T-helper 9 cell (primary cell): ENCODE measurements at places on chromosomes 3 and 15.
A peak's percentile ranks its signal among the peaks of the same experiment; 100 is the strongest.

GRCh38 chr3:188834349-188834748 lies 337.4 kb upstream of the TPRG1 start:
- DNase-seq: no peak

DNA sequence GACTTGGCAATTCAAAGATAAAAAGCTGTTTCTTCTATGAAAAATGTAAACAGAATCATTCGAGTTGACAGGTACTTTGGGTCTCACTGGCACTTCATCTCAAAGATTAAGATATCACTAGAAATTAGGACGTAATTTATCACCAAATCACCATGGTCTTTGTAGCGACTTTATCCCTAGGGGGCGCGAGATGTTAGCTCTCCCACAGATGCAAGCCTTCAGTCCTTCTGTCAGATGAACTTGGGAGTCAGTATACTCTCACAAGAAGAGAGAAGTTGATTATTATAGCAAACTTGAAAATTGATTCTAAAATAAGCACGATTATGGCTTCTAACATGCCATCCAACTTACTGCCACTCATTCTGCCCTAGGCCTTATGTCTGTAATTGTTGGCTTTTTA lies 150.3 kb downstream of the ALCAM start:
- DNase-seq: no peak

- no peak for DNase-seq
These were observed 168.2 kb downstream of the ECT2 start for GRCh38 chr3:172918568-172919296.

GRCh38 chr3:83003917-83004316 lies 1242.5 kb upstream of the GBE1 start:
- no peak for DNase-seq

- DNase-seq: no peak
These were observed 19.6 kb downstream of the LRRFIP2 start for GRCh38 chr3:37154668-37155314.

DNA sequence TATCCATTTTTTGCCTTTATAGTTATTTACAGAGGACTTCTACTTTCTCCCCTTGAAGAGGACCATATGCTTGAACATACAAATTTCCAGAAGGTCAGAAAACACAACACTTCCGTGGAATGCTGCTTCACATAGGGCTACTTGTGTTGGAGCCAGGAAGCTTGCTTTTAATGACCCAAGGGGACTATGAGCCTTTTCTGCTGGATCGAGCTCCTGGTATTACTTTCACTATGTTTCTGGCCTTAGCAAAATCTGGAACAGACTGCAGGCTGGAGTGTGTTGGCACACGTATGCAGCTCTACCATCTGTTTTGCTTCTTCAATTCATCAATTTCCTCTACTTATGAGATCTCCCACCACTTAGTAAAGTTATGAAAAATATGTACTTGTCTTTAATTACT lies 69.3 kb upstream of the CBLB start:
- no peak for DNase-seq

- no peak for DNase-seq
These were observed at the start of gene STAC for GRCh38 chr3:36380221-36381031. Gene STAC, plus strand, starts transcription at chr3:36380504. Its CDS starts 140 bp downstream, at chr3:36380644.

GRCh38 chr15:49692514-49693090 lies 71.8 kb downstream of the DTWD1 start:
- DNase-seq: no peak

DNA sequence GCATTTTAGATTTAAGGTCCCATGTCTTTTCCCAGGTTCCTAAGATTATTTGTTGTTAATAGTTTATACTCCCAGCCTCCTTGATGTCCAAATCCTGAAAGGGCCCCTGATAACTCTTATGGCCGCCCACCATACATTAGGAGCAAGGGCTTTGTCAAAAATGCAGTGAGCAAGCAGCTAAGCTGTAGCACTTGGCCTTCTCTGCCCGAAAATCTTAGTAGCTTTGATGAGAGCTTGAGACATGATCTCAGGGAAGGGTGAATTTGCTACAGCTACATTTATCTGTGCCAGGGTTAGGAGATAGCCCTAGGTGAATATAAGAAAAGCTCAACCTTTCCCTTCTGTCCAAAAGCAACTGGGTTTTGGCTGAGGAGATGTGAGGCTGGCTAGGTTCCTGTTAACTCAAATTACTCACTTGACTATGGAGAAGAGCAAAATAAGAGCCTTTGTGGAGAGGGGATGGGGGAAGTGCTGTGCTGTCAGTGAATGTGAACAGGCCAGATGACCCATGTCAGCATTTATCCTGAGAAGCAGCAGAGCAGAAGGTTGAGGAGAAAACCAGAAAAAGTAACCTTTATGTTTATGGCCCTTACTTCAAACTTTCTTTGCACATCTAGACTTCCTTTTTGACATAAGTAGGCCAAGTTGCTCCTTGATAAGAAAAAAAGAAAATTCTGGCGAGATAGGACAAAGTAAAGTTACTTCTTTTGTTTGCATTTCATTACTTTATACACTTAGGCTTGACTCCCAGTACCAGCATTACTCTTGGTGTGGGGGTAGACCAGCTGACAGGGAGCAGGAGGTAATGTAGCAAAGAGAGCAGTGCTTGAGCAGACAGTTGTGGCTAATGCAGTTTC lies 21.1 kb downstream of the MAPK6 start:
- DNase-seq: no peak

GRCh38 chr3:120263792-120264191 lies 21.2 kb downstream of the GPR156 start:
- DNase-seq: no peak

DNA sequence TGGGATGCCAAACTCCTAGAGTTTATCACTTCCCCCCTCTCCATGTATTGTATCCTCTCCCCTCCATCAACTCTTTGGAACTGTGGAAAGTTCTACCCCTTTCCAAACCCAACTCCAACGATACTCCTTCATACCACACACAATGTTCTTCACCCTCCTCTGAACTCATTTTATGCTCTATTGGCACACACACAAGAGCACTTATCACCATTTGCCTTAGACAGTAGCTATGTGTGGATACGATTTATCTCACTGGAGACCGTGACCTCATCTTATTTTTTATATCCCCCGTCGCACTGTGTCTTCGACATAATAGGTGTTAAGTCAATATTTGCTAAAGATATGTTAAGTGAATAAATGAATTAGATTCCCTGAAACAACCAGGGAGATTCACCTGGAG lies 316.5 kb upstream of the PROK2 start:
- DNase-seq: no peak

DNA sequence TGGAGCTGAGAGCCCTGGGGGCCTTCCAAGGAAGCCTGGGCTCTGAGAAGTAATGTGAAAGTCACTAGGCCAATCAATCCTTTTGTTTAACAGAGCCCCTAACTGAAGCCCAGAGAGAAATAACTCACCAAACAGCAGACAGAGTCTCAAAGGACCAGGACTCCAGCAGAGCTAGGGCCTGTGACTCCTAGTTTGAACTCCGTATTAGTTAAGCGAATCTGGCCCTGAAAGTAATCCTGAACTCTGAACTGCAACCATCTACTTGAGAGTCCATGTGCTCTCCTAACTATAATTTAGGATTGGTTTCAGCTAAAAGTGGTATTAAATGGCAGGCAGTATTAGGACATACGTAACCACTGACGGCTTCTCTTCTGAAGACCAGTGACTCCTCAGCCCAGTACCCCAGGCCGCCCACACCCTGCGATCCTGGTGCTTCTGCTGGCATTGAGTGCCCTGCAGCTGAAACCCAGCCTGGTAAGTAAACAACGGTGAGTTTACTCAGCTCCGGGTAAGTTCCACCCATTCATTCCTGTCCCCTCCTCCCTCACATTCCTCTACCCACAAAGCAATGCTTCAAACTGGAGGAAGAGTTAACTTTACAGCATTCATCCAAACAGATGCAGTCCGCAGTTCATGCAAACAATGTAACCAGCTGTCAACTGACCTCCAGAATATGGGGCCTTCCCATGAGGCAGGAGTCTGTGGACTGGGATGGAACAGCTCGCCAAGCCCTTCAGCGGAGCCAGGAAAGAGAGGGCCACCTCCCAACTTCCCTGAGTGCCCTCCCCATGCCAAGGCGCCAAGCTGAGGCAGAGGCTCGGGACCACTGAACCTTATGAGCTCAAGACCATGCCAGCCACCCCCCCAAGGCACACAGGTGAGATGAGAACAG lies 7.3 kb downstream of the MYO5C start:
- no peak for DNase-seq

DNA sequence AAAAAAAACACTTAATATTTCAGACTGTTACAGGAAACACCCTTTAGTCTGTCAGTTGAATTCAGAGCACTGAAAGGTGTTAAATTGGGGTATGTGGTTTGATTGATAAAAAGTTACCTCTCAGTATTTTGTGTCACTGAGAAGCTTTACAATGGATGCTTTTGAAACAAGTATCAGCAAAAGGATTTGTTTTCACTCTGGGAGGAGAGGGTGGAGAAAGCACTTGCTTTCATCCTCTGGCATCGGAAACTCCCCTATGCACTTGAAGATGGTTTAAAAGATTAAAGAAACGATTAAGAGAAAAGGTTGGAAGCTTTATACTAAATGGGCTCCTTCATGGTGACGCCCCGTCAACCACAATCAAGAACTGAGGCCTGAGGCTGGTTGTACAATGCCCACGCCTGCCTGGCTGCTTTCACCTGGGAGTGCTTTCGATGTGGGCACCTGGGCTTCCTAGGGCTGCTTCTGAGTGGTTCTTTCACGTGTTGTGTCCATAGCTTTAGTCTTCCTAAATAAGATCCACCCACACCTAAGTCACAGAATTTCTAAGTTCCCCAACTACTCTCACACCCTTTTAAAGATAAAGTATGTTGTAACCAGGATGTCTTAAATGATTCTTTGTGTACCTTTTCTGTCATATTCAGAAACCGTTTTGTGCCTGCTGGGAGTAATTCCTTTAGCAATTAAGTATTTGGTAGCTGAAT lies 17.9 kb downstream of the TMEM43 start:
- DNase-seq: peak; percentile 65

GRCh38 chr3:48514431-48515227 lies 10.7 kb upstream of the SHISA5 start:
- no peak for DNase-seq

DNA sequence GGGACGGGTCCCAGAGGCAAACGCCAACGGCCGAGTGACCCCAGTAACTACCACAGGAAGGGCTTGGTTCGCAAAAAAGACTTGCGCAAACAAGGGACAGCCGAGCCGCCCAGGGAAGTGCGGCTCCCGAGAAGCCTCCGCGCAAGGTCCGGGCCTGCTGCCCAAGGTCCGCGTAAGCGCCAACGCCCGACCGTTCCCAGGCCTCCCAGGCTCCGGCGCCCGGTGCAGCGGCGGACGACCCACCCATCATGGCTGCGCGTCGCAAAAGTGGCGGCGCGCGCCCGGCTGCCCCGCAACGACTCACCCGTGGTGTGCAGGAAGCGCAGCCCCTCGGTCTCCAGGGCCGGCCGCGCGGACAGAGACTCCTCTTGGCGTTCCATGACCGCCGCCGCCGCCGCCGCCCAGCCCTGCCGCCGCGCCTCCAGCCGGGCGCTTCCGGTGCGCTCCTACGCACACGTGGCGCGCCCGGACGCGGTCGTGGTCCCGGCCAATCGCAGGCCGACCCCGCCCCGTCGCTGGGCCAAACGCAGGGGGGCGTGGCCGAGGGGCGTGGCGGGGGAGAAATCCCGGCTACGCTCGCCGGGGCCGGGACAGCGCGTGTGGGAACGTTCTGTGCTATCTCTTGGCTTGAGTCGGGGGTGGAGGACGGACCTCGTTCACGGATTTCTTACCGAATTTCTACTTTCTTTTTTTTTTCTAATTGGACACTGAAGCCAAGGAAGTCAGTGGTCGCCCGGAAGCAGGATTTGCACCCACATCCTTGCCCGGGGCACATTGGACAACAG lies at the start of gene SELENOS:
SELENOS (minus strand) TSS at position 448 of the 785 bp plus-strand sequence; CDS start at position 380, 68 bp downstream.
- peak; percentile 91 for DNase-seq

- no peak for DNase-seq
These were observed 130.8 kb upstream of the PRR20G start for GRCh38 chr3:127418560-127419147.

- no peak for DNase-seq
These were observed 12.2 kb upstream of the IQCF5 start for GRCh38 chr3:51887620-51888019.

GRCh38 chr3:19202303-19202702 lies 54.0 kb downstream of the KCNH8 start:
- DNase-seq: no peak

DNA sequence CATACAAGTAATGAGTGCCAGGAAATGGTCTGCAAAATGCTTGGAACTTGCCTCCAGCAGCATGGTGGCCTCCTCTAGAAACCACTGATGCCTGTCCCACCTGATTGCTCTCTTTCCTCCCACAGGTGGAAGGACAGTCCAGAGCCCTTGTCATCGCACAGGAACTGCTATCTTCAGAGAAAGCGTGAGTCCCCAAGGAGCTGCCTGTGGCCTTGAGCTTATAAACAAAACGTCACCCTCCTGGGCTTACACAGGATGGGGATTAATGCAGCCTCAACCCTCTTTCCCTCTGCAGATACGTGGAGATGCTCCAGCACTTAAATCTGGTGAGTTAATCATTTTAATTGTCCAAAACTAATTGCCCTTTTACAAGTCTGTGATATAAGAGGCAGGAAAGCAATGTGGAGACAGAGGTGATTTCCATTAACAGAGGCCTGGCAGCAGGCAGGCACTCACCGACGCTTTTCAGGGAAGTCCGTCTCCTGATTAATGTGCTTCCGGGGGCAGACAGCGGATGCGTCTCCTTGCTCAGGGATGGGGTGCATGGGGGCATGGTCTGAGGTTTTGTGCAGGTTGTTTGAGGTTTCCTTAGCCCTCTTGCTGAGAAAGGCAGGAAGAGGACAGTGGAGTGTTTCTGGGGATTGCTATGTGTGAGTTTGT lies 61.8 kb downstream of the FGD5 start:
- no peak for DNase-seq

GRCh38 chr3:111667621-111668239 lies 72.6 kb upstream of the ZBED2 start:
- peak; percentile 46 for DNase-seq

- DNase-seq: no peak
These were observed 441.4 kb downstream of the PDCD6IP start for GRCh38 chr3:34239875-34240274.

- DNase-seq: no peak
These were observed 64.7 kb downstream of the ATP1B3 start for GRCh38 chr3:141941093-141941492.

GRCh38 chr3:57500506-57500905 lies 43.6 kb downstream of the DNAH12 start:
- DNase-seq: no peak

DNA sequence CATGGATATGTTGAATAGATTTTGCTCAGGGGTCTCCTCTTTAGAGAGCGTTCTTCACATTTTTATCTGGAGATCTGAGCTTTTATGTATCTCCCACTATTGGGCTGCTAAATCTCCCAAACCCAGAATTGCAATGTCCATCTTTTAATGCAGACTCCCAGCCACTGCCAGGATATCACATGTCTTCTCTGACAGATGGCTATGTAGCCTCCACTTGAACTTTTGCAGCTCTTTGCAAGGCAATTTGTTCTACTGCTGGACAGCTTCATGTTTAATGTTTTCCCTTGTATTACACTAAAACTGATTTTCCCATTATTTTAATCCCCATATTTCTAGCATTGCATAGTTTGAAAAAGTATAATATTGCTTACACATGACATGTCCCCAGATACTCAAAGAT lies 177.2 kb downstream of the LPP start:
- no peak for DNase-seq

DNA sequence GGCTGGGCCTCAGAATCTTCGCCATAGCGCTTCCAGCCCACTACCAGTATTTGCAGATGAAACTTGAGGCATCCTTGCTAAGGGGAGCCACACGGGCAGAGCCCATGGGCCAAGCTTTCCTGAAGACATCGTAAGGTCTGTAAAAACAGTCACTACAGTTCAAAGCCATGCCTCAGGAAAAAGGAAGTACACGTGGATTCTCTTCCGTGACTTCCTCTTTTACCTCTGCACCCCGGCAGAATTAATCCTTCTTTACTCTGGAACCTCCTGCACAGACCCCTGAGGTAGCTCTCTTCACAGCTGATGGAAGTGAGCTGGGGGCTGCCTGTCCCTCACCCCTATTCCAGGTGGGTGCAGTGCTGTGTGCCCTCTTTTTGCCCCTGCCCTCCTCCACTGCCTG lies 129.2 kb downstream of the CHDH start:
- DNase-seq: no peak
